ENCODE measurements at places on chromosomes 6 and 20. TPM values are rescaled to one million over a fixed set of nuclear protein-coding genes. Genes with fewer than 3 reads are reported as not detected.

Gene GJA10
- total RNA-seq, result not detected

GRCh38 chr6:43277306-43277642 is 20.8 kb upstream of the SLC22A7 start:
- no peak for DNase-seq
- H3K27me3 ChIP-seq, result peaks cover 5% of the 10 kb centered on the region
- peaks cover 6% of the 10 kb centered on the region for H3K4me1 ChIP-seq
- H3K27ac ChIP-seq, result no peak overlapping the region
- H3K36me3 ChIP-seq, result no peaks in the 10 kb centered on the region

GRCh38 chr6:149831308-149831820 is 32.8 kb downstream of the LRP11 start:
- H3K27me3 ChIP-seq, result no peaks in the 10 kb centered on the region
- H3K27ac ChIP-seq, result no peak overlapping the region
- peaks cover under 1% of the 10 kb centered on the region for H3K36me3 ChIP-seq
- H3K4me1 ChIP-seq, result no peaks in the 10 kb centered on the region
- no peak for DNase-seq

- H3K4me1 ChIP-seq, result no peaks in the 10 kb centered on the region
- no peak overlapping the region for H3K27ac ChIP-seq
- DNase-seq, result no peak
- no peaks in the 10 kb centered on the region for H3K36me3 ChIP-seq
- no peaks in the 10 kb centered on the region for H3K27me3 ChIP-seq
- H3K4me3 ChIP-seq, result no peak overlapping the region
Measured at GRCh38 chr6:13355043-13355945, 27.0 kb upstream of the TBC1D7 start.
